GF-D8 (cell line): ENCODE measurements at places on chromosomes 5 and 9.

DNA sequence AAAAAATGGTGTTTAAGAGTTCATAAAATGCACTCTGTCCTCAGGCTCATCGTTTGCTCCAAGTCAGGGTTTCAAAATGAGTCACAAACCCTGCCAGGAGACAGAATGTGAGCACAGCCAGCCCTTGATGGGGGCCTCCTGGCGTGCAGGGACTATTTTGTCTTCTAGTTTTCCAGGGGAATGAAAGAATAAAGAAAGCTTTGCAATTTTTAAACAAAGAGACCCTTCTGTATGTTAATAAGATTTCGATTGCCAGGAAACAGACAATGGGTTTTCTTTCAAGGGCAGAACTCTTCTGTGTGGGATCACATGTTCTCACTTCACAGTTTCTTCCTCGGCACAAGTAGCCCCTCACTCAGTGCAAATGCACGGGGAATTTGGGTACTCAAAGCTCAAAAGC lies 121.4 kb upstream of the C6 start:
- no peak for DNase-seq

- DNase-seq, result no peak
Observed at GRCh38 chr5:133420440-133421301, 191.7 kb downstream of the FSTL4 start.

DNA sequence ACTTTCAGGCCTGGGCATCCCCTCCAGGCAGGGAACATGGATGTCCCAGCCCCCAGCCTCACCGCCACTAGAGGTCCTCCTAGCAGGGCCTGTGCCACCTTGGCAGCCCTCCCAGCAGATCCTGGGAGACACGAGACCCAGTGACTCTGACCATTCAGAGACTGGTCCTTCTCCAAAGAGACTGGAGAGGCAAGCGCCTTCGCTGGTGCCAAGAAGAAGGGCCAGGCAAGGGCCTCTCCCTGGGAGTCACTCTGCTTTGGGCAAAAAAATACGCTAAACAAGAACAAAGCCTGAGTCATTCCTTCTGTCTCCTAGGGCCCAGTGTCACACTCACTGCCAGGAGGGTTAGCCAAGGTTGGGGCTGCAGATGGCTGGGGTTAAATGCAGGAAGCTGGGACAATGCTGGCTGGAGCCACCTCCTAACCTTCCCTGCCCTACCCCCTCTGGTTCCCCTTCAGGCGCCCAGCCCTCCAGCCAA lies 35.3 kb upstream of the SMIM23 start:
- DNase-seq, result no peak

DNA sequence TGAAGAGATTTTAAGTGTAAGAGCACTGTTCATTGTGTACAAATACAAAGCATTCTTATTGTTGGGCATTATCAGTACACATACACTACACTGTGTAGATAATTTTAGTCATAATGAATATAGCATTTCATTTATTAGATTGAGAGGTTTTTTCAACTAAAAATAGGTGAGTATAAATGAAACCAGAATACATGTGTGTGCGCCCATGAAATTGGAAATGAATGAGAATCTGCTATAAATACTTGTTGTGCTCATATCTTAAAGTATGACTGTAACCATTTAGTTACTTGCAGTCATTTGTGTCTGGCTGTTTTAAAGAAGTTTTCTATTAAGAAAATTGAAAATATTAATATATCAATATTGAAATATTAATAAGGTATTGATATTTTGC lies 189.0 kb upstream of the MEF2C start:
- DNase-seq, result no peak

DNA sequence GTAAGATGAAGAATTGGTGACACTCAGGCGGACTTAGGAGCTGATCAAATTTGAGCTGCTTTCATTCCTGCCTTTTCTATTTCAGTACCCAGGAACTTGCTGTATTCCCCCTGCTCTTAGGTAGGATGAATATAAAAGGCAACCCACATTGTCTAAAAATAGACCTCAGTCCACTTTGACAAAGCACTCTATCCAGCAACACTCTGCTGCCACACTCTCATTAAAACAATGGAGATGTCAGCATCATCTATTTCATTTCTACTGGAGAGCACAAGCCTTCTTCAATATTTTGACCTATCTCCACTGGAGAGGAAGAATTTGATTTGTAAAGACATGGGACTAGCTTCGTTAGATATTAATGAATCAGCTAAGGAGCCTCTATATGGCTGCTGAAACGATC lies 468.4 kb downstream of the PTPRD start:
- no peak for DNase-seq

- DNase-seq, result no peak
Observed at GRCh38 chr9:136571531-136571930, 25.7 kb upstream of the NOTCH1 start.

GRCh38 chr5:73564675-73565074 lies 764 bp downstream of the ANKRA2 start:
- no peak for DNase-seq

- no peak for DNase-seq
Observed at GRCh38 chr9:38641985-38642864, 21.8 kb upstream of the ANKRD18A start.

DNA sequence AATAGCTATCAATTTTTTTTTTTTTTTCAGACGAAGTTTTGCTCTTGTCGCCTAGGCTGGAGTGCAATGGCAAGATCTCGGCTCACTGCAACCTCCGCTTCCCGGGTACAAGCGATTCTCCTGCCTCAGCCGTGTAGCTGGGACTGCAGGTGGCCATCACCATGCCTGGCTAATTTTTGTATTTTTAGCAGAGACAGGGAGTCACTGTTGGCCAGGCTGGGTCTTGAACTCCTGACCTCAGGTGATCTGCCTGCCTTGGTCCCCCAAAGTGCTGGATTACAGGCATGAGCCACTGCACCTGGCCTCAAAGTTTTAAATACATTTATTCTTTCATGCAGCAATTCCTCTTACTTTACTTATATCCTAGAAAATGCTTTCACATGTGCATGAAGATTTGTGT lies 17.6 kb downstream of the TRIM14 start:
- DNase-seq, result no peak

- no peak for DNase-seq
Observed at GRCh38 chr9:91392435-91392834, 30.7 kb upstream of the AUH start.

DNA sequence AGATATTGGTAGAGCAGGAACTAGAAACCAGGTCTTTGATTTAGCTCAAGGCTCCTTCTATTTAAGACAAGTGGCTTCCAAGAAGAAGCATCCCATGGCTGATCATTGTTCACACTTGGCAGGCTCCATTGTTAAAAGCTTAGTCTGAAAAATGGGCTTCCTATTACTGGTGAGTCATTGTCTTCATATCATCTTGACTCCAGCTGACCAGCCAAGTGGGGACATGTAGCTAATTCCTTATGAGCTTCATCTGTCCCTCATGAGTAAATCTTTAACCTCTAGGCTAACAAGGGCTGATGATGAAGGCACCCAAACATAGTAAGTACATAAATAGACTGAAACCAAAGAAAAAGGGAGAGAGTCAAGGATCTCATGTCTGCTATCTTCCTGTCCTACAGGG lies 530.3 kb upstream of the KLF4 start:
- DNase-seq, result no peak

DNA sequence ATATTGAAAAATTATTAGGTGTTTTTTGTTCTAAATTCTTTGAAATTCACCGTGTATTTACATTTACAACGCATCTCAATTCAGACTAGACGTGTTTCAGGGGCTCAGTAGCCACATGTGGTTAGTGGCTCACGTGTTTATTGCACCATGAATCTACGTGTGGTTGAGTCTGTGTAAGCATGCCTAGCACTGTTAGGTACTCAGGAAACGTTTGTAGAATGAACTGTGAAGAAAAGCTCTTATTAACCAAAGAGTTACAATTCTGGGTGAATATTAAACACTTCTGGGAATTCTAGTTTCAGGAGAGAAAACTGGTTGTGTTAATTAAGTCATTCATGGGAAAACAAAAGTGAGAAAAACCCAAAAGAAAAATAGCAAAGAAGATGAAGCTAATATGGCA lies 117.5 kb upstream of the CDH6 start:
- no peak for DNase-seq

DNA sequence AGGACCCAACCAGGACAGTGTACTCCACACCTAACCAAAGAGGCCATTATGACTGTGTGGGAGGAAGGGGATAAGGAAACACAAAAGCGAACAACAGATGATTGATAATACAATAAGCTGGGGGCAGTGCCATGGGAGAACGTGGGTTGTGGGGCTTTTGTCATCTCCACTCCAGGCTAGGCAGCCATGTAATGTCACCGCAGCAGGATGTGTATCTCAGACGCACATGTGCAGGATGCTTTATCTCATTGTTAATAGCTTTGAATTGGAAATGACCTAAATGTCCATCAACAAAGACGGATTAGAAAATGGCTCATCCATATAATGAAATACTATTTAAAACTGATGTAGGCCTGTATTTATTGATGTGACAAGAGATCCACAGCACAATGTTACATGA lies 51.0 kb downstream of the EPB41L4B start:
- no peak for DNase-seq

GRCh38 chr9:114105236-114105635 lies 6.1 kb upstream of the KIF12 start:
- no peak for DNase-seq

DNA sequence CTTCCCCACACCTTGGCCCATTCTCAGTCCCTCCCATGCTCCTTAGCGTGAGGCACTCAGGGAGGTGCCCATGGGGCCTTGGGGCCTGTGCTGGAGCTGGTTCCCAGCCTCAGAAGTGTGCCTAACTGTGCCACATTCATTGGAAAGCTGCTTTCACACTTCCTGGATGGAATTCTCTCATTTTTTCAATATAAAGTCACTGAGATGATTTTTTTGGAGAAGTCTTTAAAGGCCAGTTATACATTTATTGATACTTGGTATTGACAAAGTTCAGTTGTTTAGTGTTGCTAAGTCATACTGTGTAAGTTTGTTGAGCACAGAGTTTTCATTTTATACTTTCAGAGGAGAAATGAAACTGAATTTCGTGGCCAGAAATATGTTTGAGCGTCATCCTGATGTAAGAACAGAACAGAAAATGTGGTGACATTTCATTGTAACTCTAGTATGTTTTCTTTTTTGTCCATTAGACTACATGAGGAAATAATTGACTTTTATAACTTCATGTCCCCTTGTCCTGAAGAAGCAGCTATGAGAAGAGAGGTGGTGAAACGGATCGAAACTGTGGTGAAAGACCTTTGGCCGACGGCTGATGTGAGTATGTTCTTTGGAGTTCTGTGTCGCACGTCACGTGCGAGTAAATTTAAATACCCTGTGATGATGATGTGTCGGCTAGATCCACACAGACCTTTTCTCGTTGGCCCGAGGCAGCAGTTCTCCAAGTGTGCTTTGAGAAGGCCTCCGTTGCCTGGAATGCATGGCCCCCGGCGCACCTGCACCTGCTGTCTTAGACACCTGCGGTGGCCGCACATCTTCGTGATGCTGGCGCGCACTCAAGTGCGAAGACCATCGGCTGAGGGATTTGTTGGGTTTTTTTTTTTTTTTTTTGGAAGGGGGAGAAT lies 24.1 kb downstream of the TENT4A start:
- no peak for DNase-seq

GRCh38 chr9:15513335-15513734 lies 2.6 kb upstream of the PSIP1 start:
- no peak for DNase-seq

DNA sequence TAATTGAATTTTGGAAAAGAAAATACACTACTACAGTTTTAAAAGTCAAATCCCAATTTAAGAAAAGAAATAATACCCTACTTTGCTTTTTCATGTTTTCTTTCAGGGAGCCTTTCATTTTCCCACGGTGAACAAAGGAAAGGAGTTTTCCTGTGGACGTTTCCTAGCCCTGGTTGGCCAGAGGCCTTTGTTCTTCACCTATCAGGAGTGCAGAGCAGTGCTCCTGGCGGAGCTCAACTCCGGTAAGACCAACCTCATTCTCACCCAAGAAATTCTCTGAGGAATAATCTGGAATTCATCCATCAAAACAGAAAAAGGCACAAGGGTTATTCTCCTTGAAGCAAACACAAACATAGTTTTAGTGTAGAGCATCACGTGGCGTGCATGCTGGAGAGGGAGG lies 248.9 kb downstream of the ADGRV1 start:
- DNase-seq, result no peak

GRCh38 chr9:15146268-15146700 lies 160.7 kb downstream of the TTC39B start:
- DNase-seq, result no peak

DNA sequence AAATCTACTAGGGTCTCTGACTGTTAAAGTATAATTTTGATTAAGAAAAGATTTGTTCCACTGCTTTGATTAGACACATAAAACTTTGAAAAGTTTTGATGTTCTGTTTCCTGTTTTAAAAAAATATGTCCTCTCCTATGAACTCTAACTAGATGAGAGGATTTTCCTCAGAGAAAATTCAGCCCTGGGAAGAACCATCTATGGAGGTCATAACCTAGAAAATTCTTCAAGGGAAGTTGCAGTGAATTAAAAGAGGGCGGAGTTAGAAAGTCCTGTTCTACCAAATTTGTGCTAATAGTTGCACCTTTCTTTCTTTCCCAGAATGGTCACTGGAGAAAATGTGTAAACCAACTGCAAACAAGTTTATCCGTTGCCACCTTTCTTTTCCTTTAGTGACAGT lies 27.7 kb downstream of the PIK3R1 start:
- DNase-seq, result no peak
